Osteoblast (primary cell): ENCODE measurements at places on chromosomes 16 and 17. TPM values are rescaled to one million over a fixed set of nuclear protein-coding genes. Genes with fewer than 3 reads are reported as not detected.

The CHTF8 gene
- total RNA-seq = 48.0 and 52.1 TPM in 2 replicates

DNA sequence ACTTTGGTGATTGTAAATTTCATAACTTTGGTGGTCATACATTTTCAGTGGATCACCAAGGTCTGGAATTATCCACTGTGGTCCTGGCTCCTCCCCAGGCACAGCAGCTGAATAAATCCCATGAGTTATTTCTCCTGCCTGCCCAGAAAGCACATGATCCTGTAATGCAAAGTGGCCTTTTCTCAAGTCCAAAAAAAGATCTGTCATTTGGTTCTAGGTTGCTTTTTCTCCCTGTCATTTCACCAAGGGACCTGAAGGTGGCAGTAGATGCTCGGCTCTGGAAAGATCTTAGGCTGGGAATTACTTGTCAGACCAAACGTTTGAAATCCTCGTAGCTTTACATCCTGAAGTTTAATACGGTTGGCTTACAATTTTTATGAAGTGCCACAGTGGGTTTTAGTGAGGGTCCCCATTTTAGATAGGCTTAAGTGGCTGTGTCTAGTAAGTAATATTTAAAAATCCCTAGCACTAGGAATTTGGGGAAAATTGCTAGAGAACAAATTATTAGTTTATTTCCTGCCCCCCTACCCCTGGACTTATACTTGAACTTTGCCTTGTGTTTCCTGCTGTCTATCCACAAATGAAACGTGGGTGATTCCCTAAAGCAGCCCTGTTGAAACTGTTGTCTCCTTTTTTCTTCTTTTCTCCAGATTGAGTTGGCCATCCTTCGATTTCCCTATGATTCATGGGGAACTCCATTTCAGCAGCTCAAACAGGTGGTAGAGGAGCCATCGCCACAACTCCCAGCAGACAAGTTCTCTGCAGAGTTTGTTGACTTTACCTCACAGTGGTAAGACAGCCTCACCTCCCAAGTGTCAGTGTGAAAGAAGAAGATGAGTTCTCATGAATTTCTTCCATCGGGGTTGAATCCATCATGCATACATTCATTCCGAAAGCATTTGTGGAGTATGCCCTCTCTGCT is 111.7 kb downstream of the MAP2K6 start:
- peak; percentile 64 for DNase-seq

The SSTR5 gene
- total RNA-seq = not detected in 2 replicates

The TRAF4 gene
- total RNA-seq = 36.8 and 47.0 TPM in 2 replicates

The HSPB9 gene
- total RNA-seq = not detected in 2 replicates

The GRB7 gene
- under 0.01 and 0.29 TPM in 2 replicates for total RNA-seq

GRCh38 chr17:81390029-81390872 is 5.0 kb upstream of the BAHCC1 start:
- no peak for DNase-seq

The OR1A1 gene
- not detected in 2 replicates for total RNA-seq

DNA sequence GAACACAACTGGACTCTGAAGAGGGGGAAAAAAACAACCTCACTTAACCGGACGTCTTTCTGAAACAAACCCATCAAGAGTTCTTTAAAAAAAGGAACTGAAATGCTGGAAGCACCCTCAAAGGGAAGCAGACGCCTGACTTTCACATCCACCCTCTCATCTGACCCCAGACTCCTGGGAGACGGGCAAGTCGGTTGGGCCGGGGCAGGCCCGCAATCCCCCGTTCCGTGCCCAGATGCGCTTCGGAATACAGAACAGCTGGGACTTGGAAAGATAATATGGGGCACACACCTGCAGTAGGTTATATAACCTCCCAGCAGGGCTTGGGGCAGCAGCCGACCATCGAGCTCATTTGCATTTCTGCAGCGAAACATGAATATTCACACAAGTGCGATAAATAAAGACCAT is 3.7 kb downstream of the ARHGAP27 start:
- no peak for DNase-seq

- DNase-seq = no peak
Measured at GRCh38 chr17:74635418-74635817, 11.9 kb upstream of the CD300E start.

DNA sequence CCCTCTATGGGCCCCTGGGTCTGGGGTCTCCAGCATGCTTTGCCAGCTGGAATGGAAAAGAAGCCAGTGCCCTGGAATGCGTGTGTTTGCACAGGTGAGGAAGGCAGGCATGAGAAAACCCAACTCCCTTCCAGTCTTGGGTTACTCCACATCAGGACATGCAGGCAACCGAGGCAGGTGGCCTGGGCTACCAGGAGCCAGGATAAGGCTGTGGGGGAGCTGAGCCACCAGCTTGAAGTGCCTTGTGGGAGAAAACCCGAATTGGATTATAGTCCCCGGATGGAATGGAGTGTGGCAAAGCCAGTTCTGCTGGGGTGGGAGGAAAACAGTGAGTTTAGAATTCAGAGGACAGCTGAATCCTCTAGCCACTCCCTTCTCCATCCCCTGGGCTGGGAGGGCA is 7.2 kb downstream of the SRCIN1 start:
- peak; percentile 93 for DNase-seq

DNA sequence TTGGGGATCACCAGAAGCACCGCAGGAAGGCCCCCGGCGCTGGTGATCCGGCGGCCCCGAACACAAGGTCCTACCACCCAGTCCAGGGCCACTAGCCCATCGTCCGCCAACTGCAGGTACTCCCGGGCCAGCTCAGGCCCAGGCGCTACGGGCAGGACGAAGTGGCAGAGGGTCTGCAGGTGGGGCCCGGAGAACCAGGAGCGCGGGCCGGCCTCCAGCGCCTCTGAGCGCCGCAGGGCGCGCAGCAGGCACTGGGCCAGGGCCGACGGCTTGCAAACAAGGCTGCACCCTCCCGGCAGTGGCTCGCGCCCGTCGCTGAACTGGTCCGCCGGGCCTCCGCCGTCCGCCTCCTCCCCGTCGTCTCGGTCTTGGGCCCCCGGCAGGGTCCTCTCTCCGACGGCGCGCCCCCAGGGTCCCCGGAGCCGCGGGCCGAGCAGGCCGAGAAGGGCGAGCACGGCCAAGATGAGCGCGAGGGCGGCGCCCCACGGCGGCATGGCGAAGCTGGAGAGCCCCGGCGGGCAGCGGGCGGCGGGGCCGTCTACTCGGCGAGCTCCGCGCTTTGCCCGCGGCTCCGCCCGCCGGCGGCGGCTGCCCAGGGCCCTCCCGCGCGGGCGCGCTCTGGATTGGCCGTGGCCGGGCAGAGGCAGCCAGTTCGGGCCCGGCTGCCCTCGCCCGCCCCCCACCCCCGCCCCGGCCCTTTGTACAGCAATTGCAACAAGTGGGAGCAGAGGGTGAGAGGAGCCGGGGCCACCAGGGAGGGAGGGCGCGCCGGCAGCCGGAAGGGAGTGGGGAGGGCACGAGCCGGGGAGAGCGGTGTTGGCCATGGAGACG is at the start of gene ABHD15:
ABHD15 (minus strand) TSS at position 565 of the 831 bp plus-strand sequence; CDS start at position 494, 71 bp downstream.
- DNase-seq = peak; percentile 99

The ITGA2B gene
- total RNA-seq = 0.59 TPM in 1 of 2 replicates, not detected in the other

DNA sequence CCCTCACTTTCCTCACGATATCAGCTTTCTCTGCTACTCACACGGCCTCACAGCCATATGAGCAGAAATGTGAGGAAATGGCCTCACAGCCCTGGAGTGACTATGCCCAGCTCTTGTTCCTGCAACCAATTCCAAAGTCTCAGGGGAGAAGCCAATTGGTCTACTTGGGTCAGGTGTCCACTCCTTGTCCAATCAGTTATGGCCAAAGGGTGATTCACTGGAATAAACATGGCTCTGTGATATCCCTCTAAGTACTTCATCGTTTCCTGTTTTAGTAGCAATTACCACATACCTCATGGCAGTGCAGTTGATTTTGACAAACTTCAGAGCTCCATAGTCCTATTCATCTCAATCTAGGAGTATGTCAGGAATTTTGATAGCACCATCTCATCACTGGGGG is 195.4 kb downstream of the KATNIP start:
- peak; percentile 92 for DNase-seq

GRCh38 chr16:77789085-77790008 is 983 bp downstream of the VAT1L start:
- peak; percentile 50 for DNase-seq

- DNase-seq = no peak
Measured at GRCh38 chr16:12132850-12133440, 156.4 kb downstream of the SNX29 start.

- DNase-seq = no peak
Measured at GRCh38 chr17:80691784-80692183, 147.1 kb downstream of the RPTOR start.

The TEKT1 gene
- not detected in 2 replicates for total RNA-seq

DNA sequence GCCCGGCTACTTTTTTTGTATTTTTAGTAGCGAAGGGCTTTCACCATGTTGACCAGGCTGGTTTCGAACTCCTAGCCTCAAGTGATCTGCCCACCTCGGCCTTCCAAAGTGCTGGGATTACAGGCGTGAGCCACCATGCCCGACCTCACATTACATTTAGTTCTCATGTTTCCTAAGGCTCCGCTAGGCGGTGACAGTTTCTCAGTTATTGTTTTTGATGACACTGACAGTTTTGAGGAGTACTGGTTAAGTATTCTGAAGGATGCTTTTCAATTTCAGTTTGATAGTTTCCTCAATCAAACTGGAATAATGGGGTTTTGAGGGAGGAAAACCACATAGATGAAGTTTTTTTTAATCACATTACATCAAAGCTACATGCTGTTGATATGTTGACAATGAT is 1028.5 kb downstream of the CDH8 start:
- DNase-seq = no peak

DNA sequence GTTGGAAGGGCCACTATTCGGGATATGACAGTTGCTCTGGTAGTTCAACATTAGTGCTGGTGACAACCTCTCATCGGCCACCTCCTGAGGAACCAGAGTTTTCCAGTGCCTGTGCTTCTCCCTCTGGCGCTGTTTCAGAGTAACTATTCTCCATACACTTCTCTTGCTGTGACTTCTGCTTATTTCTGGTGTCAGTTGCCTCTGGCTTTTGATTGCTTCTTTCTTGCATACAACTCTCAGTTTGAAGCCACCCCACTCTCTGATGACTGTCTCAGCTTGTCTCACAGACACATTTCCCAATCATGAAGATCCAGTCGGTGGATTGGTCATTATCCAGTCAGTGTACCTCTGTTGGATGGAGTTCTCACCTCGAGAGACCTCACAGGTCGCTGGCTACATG is 3.4 kb upstream of the TM4SF5 start:
- DNase-seq = no peak

The MARCHF10 gene
- under 0.01 TPM in 1 of 2 replicates, not detected in the other for total RNA-seq

DNA sequence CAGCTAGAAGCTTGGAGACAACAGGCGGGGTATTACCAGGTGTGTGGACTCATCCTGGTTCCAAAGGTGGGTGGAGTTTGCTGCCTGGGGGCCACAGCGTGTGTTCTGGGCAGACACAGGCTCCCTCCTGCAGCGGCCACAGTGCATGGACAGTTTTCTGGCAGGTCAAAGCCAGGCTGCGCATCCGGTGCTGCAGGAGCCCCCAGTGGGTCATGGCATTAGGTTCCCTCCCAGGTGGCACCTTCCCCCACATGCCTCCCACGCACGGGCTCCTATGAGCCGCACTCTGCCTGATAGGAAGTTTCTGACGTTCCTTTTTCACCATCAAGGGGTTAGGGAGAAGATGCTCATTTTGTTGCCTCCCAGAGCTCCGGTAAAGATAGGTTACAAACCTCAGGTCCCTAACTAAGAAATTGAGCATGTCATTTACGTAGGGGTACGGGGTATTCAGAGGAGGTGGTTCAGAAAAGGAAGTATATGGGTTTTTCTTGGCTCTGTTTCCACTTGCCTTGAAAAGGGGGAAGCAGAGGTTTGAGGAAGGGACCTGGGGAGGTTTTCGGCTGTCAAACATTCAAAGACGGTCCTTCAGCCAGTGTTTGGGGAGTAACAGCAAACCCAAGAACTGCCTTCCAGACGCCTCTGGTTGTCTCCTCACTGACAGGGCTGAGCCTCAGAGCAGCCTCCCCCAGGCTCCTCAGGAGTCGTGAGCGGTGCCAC is 32.7 kb upstream of the NAT9 start:
- DNase-seq = no peak

The IL32 gene
- total RNA-seq = 0.72 TPM in 1 of 2 replicates, not detected in the other

The TMEM238L gene
- not detected in 2 replicates for total RNA-seq

The SNX20 gene
- total RNA-seq = not detected in 2 replicates

DNA sequence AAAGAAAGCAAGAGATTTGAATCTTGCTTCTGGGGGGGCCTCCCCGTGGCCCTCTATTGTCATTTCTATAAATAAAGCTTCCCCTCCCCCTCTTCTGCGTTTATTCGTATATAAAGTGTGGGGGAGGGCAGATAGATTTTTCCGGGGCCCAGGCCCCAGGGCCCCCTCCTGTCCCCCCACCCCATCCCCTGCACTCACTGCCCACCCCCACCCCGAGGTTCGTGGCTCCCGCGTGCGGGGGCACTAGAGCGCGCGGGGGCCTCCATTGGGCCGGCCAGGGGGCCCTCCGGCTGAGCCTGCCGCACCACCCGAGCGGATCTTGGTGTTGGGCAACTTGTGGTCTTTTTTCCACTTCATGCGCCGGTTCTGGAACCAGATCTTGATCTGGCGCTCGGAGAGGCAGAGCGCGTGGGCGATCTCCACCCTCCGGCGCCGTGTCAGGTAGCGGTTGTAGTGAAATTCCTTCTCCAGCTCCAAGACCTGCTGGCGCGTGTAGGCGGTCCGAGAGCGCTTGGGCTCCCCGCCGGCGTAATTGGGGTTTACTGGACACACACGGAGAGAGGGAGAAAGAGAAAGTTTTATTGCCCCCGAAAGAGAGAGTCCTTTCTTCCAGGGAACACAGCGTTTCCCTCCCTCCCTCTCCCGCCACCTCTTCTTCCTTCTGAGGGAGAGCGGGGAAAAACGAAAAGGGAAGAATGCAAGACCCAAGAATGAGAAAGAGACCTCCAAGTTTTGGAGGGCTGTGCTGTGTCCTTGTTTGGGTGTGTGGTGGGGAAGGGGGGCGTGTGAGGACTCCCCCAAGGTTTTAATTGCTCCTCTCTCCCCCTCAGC is 1.5 kb downstream of the HOXB4 start:
- DNase-seq = no peak

GRCh38 chr16:67327743-67328142 is 1.1 kb downstream of the LRRC36 start:
- DNase-seq = no peak
